Brain microvascular endothelial cell (primary cell): ENCODE measurements at places on chromosomes 6 and 20.
A peak's percentile ranks its signal among the peaks of the same experiment; 100 is the strongest.

DNA sequence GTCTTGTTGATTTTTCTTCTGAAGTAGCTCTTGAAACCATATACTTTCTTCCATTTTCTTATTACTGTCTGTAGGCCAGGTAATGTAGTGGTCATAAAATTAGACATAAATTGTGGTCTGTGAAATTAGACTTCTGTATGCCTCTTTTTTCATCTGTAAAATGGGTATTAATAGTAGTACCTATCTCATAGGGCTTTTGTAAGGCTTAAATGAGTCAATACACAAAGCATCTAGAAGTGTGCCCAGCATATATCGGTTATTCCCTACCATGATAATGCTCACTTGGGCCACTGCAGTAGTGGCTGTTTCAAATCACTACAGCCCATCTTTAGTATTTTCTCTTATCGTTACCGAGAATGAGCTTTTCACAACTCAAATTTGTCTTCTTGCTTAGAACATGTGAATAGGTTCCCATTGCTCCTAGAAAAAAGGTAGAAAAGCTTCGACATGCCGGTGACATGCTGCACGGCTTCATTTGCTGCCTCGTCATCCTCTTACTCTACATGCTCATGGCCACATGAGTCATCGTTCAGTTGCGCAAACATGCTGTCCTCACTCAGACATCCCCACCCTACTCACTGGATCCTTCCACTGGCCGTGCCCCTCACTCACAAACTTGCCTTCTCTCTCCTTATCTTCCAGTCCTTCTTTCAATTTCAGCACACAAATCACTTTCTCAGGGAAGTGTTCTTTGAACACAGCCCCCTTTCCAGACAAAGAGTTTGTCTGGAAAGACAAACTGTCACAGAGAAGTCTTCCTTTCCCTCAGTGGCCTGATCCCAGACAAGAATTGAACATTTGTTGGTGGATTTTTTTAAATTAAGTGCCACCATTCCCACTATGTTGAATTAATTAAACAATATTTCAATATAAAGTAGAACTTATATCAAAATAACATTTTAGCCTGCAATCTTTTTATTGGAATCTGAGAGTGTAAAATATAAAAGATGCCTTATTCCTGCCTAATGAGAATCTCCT lies 32.2 kb upstream of the ERVFRD-1 start:
- DNase-seq, result peak; percentile 97

DNA sequence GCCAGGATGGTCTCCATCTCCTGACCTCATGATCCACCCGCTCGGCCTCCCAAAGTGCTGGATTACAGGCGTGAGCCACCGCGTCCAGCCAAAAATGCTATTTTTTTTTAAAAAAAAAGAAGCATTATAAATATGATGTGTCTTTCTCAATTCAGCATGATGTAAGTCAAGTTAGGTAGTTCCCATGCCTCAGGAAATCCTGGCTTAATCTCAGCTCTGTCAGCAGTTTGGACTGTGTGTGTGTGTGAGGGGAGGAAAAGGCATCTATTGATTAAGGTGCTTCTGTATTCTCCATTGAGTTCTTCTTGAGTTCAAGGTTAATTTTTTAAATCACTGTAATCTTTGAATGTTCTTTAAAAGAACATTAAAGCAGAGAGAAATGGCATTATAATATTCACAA lies 51.5 kb downstream of the GMDS start:
- DNase-seq, result no peak

- DNase-seq, result no peak
Measured at GRCh38 chr20:3981132-3981452, 34.3 kb downstream of the RNF24 start.

GRCh38 chr20:2538931-2539720 lies 2.8 kb downstream of the TMC2 start:
- no peak for DNase-seq

DNA sequence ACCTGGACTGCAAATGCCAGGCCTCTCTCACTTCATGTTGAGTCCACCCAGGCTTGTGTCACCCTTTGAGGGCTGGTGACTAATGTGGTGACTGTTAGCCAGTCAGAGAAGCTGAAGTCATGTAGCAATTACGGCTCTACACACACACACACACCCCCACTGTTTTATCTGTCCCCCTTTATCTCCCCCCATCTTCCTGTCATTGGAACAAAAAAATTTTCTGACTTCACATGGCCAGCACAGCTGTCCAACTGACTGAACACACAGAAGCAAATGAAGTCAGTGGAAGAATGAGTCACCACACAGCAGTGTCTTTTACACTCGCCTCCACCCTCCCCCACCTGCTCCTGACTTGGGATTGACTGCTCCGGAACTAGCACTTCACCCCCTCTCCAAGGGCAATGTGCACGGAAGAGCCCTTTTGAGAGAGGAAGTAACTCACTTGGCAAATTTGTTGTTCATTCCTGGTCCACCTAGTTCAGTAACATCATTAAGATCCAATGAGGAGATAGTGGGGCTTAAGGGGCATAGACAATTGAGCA lies 198.0 kb downstream of the RNF144B start:
- peak; percentile 89 for DNase-seq

- no peak for DNase-seq
Measured at GRCh38 chr6:52336919-52337561, 24.9 kb upstream of the PAQR8 start.

DNA sequence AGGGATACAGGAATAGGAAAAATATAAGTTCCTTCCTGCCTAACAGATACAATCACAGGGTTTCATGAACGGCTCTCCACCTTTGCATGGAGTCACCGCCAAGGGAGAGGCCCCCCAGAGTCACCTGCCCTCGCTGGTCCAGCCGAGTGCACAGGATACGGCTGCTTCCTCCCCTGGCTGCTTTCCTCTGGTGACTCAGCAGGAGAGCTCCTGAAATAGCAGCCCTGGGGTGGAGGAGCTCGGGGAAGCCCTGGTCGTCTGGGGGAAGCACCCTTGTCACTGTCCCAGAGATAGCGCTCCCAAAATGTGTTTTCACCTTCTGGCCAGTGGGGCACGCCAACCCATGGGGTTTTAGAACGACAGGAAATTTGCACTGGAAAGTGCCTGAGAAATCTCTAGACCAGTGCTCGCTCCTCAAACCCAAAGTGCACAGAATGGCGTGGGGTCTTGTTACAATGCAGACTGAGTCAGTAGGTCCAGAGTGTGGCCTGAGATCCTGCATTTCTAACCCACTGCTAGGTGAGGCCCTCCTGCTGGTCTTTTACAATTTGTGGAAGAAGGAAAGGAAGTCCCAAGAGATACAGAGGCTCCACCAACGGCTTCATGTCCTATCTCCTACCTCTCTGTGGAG lies 35.9 kb upstream of the FAM50B start:
- DNase-seq, result peak; percentile 32

- DNase-seq, result peak; percentile 6
Measured at GRCh38 chr6:5025911-5026819, 22.3 kb upstream of the RPP40 start.

GRCh38 chr20:37749620-37750403 lies 56.0 kb downstream of the CTNNBL1 start:
- DNase-seq, result no peak

GRCh38 chr6:52389626-52390360 lies 27.8 kb downstream of the PAQR8 start:
- DNase-seq, result peak; percentile 19

GRCh38 chr6:143247586-143247985 lies 186.9 kb downstream of the AIG1 start:
- no peak for DNase-seq

DNA sequence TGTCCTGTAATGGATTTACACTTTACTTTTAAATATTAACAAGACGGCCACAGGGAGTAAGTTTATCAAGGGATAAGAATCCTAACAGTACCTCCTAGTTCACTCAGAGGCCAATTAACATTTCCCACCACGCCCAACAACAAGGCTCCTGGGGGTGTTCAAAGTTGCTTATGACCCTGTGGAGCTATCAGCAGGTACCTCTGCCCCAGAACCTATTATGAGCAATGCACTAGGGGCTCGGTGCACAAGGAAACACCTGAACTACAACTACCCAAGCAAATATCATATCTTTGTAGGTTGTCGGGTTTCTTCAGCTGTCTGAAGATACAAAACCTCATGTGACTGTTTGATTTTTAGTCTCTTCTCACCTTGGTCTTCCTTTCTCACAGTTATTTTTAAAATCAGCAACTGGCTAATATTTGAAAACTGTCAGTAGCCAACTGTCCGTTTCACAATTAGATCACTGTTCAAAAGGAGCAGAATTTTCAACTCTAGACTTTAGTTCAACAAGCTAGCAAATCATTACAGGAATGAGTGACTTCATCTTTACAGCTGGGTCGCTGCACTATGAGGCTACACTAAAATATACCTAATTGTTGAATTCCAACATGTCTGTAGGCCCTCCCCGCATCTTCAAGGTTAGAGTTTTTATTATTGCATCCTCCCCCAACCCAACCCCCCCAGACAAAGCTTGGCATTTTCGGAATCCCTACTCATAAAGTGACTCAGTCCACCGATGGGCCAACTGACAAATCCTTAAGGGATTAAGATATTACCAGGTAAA lies 38.1 kb downstream of the B4GALT5 start:
- DNase-seq, result no peak

- DNase-seq, result no peak
Measured at GRCh38 chr20:33124261-33124660, 43.7 kb upstream of the BPIFA2 start.

DNA sequence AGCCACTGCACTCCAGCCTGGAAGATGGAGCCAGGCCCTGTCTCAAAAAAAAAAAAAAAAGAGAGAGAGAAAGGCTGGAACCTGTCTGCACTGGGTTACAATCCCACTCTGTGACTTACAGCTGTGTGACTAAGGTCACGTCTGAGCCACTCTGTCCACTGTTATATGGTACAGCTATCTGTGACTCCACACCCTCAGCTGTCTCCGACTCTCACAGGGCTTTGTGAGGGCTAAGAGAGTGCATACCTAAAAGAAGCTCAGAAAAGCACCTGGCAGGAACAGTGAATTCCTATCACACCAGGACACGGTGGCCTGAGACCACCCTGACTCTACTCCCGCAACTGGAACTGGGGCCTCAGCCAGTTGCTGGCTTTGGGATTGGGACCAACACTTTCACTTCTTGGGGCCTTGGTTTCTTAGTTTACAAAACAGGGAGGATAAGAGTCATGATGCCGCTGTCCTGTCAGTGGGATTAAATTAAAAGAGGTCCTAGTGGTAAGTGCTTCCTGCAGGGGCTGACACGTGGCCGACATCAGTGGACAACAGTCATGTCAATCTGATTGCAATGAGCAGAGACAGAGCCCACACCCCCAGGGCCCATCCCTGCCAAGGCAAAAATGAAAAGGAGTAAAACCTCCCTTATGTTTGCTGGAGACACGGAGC lies 5.7 kb upstream of the CD93 start:
- DNase-seq, result no peak

DNA sequence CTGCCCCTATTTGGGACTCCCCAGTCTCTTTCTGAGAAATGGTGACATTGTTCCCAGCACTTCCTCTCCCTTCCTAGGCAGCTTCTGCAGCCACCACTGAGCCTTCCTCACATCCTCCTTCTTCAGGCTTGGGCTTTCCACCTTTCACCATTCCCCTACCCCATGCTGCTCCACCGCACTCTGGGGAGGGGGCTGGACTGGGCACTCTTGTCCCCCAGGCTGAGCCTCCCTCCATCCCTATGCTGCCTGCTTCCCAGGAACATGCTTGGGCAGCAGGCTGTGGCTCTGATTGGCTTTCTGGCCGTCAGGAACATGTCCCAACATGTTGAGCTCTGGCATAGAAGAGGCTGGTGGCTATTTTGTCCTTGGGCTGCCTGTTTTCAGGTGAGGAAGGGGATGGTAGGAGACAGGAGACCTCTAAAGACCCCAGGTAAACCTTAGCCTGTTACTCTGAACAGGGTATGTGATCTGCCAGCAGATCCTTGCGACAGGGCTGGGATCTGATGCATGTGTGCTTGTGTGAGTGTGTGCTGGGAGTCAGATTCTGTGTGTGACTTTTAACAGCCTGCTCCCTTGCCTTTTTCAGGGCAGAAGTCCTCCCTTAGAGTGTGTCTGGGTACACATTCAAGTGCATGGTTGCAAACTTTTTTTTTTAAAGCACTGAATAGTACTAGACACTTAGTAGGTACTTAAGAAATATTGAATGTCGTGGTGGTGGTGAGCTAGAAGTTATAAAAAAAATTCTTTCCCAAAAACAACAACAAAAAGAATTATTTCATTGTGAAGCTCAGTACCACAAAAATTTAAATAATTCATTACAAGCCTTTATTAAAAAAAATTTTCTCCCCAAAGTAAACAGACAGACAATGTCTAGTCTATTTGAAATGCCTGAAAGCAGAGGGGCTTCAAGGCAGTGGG lies 2.1 kb upstream of the CDKN1A start:
- no peak for DNase-seq

GRCh38 chr6:129393654-129394053 lies 316.3 kb downstream of the ARHGAP18 start:
- no peak for DNase-seq

GRCh38 chr6:123997223-123997622 lies 193.6 kb downstream of the NKAIN2 start:
- DNase-seq, result no peak

GRCh38 chr6:16993396-16993795 lies 108.5 kb upstream of the STMND1 start:
- no peak for DNase-seq

- DNase-seq, result no peak
Measured at GRCh38 chr20:694496-694895, 18.9 kb upstream of the SCRT2 start.

- DNase-seq, result no peak
Measured at GRCh38 chr6:129110690-129111343, 227.9 kb downstream of the LAMA2 start.

- DNase-seq, result no peak
Measured at GRCh38 chr20:9809271-9809670, 29.6 kb downstream of the PAK5 start.

DNA sequence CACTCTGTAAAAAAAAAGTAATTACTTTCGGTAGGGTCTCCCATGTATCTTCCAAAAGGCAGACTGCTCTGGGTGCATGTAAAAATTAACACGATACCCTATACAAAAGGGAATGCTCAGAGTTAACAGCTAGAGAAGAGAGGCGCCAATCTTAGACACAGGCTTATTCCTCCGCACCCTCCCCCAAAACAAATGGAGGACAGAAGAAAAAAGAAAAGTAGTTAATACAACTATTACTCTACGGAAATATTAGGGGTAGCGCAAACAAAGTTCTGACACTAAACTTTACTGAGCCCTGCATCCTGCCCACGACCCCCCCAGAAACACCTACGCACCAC lies 331 bp upstream of the UFL1 start:
- no peak for DNase-seq

- DNase-seq, result no peak
Measured at GRCh38 chr6:5518936-5519491, 257.7 kb downstream of the FARS2 start.

DNA sequence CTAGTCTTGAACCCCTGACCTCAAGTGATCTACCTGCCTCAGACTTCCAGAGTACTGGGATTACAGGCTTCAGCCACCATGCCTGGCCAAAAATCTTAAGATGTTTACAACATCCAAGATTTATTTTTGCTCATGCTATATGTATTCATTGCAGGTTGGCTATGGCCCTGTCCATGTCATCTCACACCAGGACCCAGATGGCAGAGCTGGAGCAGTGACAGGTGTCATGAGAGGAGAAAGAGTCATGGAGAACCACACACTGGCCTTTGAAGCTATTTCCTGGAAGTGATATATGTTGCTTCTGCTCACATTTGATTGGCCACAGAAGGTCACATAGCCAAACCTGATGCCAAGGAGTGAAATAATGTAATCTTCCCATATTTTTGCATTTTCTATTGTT lies 13.8 kb upstream of the DDR1 start:
- DNase-seq, result no peak
